ENCODE measurements at places on chromosomes 13 and 19.
A peak's percentile ranks its signal among the peaks of the same experiment; 100 is the strongest.

GRCh38 chr19:16283210-16284061 is 41.2 kb upstream of the KLF2 start:
- DNase-seq: peak; percentile 49

- no peak for DNase-seq
These were observed 36.2 kb downstream of the SLAIN1 start for GRCh38 chr13:77733674-77734073.

DNA sequence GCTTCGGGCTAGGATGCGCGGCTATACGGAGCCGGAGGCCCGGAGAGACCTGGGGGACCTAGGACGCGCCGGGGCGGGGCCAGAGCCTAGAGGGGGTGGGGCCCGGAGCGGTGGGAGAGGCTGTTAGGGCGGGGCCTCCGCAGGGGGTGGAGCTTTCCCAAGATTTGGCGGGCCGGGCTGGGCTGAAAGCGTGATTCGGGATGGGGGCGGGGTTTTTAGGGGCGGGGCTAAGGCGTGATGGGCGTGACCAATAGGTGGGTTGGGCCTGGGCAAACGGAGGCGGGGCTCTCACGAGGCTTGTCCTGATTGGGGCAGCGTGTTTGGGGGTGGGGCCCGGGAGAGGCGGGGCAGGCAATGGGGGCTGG is 439 bp downstream of the RAB11B start:
- peak; percentile 94 for DNase-seq

DNA sequence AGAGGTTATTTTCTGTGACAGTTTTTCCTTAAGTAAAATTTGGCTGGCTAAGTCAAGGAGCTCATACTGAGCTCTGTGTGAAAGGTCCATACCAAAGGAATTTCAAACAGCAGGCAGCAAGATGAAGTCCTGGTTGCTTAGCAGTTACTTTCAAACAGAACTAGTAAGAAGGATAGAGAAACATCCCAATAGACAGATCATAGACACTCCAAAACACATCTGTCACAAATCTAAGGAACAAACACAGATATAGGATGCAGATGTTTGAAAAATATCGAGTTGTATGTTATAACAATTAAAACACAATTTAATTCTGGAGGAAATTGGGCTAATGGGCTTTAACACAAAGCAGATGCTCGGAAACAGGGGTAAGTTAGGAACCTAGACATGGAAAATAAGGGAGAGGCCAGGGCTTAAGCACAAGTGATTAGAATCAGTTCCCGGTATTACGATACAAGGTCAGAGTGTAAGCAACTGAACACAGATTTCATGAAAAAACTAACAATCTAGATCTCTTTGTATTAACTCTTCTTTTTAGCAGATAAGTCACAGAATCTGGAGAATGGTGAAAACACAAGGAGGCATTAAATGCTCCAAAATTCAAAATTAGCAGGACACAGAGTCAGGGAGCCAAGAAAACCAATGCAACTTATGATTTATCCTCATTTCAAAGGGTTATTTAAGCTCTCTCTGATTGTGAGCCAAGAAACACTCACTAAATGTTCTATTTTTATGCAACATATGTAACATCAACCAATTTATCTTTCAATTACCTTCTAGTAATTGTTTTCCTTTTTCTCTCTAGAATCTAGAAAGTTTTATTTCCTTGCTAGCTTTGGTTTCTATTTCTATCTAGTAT is 1992.9 kb upstream of the PCDH20 start:
- DNase-seq: no peak

DNA sequence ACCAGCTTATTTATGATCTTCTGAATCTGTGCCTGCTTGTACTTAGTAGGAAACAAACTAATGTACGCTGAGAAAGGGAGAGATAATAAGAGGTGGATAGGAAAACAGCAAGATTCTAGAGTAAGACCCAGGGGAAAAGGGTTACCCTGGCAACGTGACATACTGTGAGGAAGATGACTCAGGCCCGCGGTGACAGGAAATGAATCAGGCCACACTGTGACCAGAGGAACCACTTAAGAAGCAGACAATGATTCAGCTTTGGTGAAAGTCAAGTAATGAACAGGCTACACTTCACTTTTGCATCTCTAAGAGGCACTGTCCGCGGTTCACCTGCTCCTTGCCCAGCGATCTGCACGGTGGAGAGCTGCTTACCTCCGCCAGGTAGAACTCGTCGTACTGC is 158.2 kb downstream of the NALCN start:
- no peak for DNase-seq

DNA sequence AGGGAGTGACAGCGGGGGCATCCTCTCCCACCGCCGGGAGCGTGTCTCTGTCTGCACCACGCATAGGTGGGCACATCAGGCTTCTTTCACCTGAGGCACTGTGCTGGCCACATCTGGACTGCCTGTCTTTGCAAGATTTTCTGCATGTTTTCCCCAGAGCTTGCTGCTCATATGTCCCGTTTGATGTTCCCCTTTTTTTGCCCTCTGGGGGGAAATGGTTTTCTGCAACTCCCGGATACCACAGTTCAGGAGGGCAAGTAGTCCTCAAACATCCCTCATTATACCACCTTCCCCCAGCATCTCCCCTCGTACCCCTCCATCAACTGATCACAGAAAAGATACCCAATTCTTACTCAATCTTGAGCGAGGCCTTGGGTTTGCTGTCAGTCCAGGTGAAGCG is 168.0 kb downstream of the PAN3 start:
- DNase-seq: no peak

- no peak for DNase-seq
These were observed 16.8 kb downstream of the SPC24 start for GRCh38 chr19:11138601-11139300.

GRCh38 chr13:105116966-105117365 is 1418.5 kb downstream of the EFNB2 start:
- no peak for DNase-seq

DNA sequence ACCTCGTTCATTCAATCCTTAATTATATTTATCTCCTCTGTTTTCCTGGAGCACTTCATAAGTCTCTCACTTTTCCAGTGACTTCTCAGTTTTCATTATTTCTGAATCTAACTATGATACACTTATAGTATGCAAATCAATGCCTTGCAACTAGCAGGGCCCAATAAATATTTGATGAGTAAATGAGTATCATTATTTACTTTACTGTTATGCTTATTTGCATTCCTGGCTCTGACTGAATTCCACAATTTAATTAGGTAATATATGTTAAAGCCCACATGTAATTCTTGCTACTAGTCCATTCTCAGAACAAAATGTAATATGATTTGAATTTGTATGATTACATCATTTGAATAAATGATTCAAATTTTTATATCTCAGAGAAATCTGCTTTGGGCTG is 1595.1 kb upstream of the MIR17HG start:
- no peak for DNase-seq

- DNase-seq: no peak
These were observed 202.3 kb downstream of the NBEA start for GRCh38 chr13:35144166-35144890.

- DNase-seq: no peak
These were observed 71.6 kb downstream of the HSPH1 start for GRCh38 chr13:31090096-31090495.

DNA sequence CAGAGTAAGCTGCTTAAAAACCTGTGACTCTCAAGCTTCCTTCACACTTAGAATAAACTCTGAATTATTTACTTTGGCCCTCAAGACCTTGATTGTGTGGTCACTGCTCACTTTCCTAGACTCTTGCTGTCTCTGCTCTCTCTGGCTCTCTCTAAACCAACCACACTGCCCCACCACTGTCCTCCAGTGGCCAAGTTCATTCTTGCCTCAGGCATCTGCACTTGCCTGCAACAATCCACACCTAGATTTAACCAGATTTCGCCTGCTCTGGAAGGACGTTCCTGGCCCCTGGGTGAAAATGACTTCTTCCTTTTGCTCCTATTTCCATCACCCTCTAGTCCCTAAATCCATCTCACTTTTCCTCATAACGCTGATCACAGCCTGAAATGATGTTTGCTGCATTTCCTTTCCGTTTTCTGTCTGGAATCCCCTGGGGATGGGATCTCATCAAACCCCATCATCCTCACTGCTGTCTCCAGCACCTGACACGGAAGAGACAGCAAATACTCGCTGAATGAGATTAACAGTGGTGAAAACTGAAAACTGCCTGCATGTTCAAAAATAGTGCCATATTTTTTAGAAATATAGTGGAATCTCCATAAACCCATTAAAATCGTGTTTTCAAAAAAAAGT is 232.6 kb downstream of the UQCRFS1 start:
- DNase-seq: no peak
